Activated CD4-positive, alpha-beta T cell treated with anti-CD3 and anti-CD28 coated beads, Interleukin-2, amount 50 U/mL, for 1 hour (primary cell): ENCODE measurements at places on chromosomes 2 and 18.

DNA sequence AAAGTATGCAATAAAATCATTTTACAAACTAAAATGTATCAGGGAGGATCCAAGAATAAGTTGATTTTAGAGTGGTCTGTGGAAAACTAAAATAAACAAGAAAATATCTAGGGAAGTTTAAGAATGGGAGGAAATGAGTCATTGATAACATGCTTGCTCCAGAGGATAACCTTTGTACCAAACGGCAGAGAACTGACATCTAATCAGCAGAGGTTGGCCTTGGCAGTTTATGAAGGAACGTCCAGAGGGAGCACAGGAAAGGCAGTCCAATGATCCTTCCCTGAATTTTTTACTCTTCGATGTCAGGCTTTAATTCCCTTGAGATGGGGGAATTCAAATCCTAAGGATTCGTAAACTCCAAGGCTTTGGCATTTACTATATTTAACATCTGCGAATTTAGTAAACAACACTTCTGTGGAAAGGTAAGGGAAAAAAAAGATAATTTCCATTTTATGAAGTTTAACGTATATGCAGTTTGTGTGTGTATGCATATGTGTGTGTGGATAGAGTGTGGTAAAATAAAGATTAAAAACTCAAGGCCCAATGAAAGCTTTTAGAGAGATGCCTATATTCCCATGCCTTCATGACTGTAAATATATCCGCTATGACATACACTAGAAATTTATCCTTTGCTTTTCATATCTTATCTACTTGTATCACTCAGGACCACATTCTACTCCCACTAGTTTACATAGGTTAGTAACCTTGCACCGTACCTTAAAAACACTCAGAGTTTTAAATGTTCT lies 8.7 kb upstream of the INPP1 start:
- DNase-seq = no peak

GRCh38 chr2:101533561-101534148 lies 58.7 kb upstream of the RFX8 start:
- no peak for DNase-seq

DNA sequence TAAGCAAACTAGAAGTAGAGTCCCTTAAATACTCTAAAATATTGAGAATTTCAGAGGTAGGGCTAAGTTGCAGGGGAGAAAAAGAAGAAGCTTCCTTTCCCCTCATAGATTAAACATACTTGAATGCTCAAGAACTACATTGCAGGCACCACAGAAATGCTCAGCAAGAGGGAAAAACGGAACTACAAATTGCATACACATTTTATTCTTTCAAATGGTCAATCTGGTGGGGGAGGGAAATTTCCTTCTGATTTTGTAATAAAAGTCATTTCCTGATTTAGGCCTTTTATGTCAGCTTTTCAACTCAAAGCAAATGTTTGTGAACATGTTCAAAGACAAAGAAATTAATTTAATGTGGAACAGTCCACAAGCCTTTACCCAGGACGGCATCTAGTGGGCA lies 33.0 kb downstream of the FARSB start:
- DNase-seq = no peak

DNA sequence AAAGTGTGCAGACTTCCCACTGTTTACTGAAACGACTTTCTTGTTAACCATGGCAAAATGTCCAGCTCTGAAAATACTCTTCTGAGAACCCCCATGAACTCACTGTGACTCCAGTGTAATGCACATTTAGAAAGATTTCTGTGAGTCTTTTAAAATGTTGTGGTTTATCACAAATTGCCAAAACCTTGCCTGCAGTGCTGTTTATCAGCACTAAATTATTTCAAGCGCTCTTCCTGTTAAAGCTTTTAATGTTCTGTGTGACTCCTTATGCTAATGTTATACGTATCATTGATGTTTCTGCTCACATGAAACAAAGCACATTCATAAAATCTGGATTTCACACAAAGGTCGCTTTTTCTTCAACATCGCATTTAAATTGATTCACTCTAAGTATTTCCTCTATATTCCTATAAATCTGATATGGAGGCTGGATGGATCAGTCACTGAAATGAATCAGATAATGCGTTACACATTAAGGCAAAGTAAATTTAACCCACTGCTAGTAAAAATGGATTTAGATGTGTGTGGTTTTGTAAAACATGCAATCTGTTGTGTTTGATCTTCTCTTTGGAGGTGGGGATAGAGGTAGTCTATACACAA lies 521.2 kb downstream of the NYAP2 start:
- no peak for DNase-seq

DNA sequence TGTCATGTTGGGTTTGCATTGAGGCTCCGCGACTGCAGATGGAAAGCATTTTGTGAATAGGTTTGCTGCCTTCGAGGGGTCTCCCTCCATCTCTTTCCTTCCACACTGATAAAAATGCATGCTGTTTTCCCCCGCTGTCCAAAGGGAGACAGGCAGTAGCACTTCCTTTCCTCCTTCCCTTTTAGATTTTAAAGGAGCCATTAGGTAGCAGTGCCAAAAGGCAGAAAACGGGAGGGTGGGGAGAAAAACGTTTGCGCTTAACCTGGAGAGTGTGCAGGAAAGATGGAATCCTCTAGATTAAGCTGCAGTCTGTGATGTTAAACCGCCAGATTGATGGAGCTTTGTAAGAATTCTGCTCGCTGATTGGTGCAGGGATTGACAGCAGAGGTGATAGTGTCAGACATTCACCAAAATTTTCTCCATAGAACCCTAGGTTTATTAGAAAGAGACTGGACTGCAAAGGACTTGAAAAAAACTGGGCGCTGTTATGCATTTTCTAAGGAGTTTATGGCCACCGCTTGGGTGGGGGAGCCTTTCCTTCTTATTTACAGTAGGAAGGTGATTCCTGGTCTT lies 688 bp downstream of the MAPRE2 start:
- DNase-seq = no peak

GRCh38 chr2:3839476-3839875 lies 136.1 kb downstream of the DCDC2C start:
- no peak for DNase-seq

- no peak for DNase-seq
Measured at GRCh38 chr2:63975437-63976124, 43.6 kb downstream of the VPS54 start.

- DNase-seq = no peak
Measured at GRCh38 chr2:223725494-223725893, 111.9 kb downstream of the AP1S3 start.

GRCh38 chr2:134290358-134290757 lies 36.5 kb downstream of the MGAT5 start:
- no peak for DNase-seq

DNA sequence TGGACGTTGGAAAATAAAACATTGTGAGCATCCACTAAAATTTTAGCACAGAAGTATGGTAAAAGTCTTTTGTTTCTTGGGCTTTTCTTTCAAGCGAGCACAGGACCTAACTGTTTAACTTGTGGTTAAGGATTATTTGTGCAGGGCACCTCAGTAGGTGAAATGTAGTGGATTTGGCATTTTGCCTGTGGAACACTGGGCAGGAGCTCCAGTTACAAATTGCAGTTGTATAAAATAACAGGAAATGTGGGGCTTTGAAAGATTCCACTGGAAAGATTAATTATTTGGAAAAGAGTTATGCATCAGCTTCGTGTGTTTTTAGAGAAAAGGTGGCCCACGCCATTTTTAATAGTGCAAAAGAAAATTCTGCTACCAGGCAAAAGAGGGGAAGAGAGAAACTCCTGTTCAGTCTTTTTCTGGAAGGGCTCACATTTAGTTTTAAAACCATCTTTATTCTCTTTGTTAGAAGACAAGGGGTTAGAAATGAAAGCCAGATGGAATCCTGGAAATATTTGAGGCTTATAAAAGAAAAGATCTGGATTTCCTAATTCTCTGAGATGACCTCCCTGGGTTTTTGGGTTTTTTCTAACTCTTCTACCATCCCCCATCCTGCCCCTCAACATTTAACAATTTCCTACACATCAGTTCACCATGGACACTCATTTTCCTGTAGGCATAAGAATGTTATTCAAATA lies 144.3 kb upstream of the SERTAD2 start:
- no peak for DNase-seq

DNA sequence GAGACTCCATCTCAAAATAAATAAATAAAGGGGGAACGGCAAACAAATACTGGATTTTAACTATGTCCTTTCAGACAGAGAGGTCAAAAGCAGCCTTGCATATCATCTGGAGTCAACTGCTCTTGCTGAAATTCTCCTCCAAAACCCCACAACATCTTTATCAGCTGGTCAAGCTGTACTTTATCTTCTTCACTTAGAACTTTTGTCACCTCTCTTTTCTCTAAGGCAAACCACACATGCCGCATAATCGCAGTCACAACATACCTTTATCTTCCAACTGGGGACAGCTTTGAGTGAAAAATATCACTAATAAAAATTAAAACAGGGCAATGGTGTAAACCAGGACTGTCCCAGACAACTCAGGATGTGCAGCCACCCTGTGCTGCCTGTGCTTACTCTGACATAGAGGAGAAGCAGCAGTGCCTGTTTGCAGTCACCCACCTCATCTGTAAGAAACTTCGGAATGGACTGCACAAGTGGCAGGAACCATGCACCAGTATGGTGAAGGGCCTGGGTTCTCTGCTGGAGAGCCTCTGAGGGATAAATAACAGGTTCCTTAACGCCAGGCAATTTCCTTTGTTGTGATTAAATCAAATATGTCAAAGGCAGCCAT lies 6.2 kb downstream of the MPPE1 start:
- no peak for DNase-seq

GRCh38 chr2:234960175-234961088 lies 8.6 kb downstream of the SH3BP4 start:
- DNase-seq = no peak

DNA sequence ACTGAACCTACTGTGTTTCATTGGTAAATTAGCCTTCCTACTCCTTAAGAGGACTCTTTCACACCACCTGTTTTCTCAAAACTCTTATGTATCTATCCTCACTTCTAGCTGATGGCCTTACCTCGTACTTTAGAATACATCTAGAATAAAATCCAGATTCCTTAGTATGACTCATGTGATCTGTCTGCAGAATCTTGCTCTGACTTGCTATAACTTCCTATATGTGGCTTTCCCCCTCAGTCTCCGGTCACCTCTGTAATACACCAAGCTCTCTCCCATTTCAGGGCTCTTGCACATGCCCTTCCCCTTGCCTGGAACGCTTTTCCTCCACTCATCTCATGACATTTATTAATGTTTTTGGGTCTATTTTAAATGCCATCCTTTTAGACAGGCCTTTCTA lies 95.6 kb upstream of the LHCGR start:
- DNase-seq = no peak

- DNase-seq = no peak
Measured at GRCh38 chr2:56962673-56963072, 778.9 kb downstream of the CCDC85A start.

DNA sequence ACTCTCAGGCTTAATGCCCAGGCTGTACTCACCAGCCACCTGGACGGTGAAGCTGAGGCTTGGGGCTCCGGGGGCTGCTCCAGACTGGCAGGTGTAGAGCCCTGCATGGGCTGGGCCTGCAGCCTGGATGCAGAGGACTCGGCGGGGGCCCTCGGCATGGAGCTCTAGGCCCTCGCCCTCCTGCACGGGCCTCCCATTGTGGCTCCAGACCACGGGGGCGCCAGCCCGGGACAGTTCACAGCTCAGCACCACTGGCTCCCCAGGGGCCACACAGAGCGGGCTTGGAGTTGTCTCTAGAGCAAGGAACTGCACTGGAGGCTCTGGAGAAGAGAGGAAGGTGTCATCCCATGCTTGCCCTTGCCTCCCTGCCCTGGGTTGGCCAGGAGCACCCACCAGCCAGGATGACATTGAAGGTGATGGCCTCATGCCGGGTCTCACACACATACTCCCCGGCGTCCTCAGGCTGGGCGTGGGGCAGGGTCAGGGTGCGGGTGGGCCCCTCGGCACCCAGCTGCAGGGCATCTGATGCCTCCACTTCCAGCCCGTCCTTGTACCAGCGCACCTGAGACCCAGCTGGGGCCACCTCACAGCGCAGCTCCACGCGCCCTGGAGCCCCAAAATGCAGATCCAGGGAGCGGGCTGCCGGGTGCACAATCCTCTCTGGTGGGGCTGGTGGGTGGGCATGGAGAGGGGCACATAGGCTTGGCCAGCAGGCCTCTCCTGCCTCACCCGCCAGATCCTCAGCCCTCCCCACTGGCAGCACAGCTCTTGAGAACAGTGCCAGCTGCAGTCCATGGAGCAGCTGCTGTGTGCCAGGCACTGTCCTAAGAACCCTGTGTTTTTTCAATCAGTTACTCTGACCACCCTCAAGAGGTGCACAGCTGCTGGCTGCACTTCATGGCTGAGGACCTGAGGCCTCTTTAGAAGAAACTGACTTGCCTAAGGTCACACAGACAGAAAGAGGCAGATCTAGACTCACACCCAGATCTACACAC lies 13.3 kb downstream of the OBSL1 start:
- DNase-seq = no peak

- DNase-seq = no peak
Measured at GRCh38 chr2:88074854-88075292, 7.2 kb downstream of the SMYD1 start.

DNA sequence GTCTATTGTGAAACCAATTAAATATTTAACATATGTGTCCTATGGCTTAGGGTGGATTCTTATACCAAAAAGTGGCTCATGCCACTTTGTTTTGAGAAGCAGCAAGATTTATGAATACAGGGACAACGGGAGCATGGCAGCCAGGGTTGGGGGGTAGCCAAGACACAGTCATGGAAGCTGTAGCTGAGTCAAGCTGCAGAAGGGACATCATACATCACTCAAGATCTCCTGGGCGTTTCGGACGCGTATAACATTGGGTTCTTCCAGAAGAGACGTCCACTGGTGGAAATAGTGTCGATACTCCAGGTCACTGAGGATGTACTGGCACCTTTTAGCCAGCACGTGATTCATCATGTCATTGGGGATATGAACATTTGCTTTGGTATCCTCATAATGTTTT lies 152.7 kb downstream of the RIF1 start:
- DNase-seq = no peak

DNA sequence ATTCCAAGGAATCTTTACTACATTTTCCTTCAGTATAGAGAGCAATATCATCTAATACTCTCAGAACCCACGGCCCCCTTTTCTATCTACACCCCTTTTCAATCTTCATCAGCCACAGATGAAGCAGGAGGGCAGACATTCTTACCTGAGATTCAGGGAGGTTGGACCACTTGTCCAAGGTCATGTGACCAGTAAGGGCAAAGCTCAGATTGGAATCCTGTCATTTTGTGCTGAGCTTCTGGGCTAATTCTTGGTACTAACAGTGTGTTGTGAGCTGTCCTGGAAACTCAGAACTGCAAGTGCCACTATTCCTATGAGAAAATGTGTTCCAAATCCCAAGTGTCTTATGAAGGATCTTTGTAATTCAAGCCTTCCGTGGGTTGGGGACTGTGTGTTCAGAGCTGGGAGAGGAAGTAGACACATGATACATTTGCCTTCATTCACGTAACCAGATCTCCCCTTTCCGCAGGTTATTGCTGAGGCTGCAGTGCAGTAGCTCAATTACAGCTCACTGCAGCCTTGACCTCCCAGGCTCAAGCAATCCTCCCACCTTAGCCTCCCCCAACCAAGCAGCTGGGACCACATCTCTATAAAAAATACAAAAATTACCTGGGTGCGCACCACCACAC lies 3.3 kb downstream of the CHRNA1 start:
- DNase-seq = no peak

GRCh38 chr2:81266106-81266505 lies 961.6 kb upstream of the LRRTM1 start:
- no peak for DNase-seq
